ENCODE measurements at places on chromosomes 11 and 22.

GRCh38 chr11:128686745-128687177 is 7.1 kb upstream of the FLI1 start:
- DNase-seq = no peak

GRCh38 chr22:50118557-50119168 is 28.9 kb downstream of the MOV10L1 start:
- DNase-seq = peak; percentile 42

DNA sequence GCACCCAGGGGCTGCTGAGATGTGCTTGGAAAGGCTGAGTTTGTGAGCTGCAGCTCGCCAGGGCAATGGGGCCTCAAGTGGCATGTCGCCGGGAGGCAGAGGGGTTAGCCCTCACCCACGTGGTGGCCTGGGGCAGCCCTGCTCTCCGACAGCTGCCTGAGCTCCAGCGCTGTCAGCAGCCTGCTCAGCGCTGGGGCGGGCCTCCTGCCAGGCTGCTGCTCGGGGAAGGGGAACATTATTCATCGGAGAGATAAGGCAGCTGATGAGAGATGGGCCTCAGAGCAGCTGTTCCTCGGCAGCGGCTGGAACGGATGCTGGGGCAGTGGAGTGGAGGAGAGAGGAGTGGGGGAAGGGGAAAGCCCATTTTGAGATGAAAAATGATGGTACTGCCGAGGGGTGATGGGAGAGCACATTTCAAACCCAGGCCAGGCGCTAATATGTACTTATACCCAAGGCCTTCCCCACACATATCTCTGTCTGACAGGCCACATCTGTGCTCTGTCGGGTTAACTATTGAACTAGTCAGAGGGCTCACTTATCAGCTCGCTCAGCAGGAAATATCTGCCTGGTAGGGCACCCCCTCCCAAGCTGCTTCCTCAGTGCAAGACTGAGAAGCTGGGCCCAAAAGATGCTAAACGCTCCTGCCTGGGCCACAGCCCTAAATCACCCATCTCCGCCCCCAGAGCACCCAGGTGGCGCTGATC is 79.5 kb downstream of the TIMP3 start:
- no peak for DNase-seq

DNA sequence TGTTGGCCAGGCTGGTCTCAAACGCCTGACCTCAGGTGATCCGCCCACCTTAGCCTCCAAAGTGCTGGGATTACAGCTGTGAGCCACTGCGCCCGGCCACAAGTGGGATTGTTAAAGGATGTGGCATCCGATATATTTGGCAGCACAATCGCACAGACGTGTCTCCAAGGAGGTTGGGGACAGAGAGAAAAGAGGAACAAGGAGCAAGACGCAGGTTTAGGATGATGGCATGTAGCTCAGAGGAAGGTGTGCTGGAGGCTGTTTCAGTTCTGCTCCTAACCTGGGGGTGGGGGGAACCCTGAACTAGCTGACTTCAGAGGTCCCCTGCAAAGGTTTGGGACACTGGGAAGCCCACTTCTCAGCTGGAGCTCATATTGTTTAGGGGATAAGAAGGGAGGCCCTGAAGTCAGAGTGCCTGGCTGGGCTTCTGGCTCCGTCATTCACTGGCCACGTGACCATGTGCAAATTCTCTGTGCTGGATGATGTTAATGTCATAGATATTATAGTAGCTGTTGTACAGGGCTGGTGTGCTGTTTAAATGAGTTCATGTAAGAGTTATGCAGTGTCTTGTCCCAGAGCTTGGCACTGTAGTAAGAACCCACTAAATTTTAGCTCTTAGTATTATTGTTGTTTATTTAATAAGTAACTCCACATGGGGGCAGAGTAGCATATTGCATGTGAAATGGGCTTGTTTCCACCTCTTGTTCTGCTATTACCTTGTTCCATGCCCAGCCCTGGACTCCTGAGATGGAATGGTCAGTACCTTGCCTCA is 129.7 kb downstream of the ST3GAL4 start:
- DNase-seq = no peak

- peak; percentile 69 for DNase-seq
Measured at GRCh38 chr22:34414467-34415440, 494.5 kb upstream of the LARGE1 start.

- no peak for DNase-seq
Measured at GRCh38 chr11:67368621-67369020, 4.8 kb downstream of the CLCF1 start.

DNA sequence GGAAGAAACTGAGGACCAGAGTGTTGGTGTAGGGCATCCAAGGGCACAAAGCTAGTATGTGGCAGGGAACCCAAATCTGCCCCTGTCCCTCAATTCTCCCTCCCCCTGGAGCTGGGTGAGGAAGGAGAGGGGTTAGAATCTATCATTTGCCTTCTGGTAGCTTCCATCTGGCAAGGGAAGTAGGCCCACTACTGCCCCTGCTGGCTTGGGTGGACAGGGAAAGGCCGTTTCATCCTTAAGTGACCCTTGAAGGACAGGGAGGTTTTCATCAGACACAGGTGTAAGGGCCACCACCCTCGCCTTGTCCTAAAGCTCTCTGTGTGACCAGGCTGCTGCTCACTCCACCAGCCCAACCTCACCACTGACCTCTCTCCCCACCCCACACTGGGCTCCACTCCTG is 22.1 kb downstream of the NECTIN1 start:
- DNase-seq = no peak

- no peak for DNase-seq
Measured at GRCh38 chr22:42073621-42074041, 417 bp upstream of the PHETA2 start.

DNA sequence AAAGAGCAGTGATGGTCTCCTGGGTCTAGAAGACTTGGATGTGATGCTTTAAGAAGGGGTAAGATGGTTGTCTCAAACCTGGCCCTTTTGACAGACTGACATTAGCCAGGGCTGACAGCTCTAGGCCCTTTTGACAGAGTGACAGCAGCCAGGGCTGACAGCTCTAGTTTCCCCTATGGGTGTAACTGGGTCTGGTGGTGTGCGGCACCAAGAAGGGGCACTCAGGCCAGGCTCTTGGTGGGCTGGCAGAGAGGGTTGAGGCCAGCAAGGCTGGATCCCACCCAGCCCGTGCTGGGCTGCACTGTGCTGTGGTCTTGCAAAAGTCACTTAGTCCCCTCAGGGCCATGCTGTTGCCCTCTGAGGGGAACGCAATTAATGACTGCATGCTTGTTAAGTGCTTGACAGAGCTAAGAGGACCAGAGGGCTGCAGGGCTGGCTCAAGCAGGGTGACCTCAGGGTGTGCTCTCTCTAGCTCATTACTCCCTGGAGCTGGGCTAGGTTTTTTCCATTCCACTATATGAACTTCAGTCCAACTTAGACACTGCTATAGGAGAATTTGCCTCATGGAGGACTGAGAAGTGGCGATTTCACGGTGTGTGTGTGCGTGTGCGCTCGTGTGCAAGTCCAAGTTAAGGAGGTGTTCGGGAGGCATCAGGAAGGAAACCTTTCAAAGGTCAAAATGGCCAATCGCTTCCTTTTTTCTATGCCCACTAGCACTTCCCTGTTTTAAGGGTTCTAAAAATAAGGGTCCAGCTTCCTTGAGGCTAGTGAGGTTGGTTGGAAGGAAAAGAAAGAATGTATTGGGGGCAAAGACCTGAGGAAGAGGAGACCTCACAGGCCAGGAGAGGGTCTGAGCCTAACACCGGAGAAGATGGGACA is 4.4 kb downstream of the UBASH3B start:
- no peak for DNase-seq

DNA sequence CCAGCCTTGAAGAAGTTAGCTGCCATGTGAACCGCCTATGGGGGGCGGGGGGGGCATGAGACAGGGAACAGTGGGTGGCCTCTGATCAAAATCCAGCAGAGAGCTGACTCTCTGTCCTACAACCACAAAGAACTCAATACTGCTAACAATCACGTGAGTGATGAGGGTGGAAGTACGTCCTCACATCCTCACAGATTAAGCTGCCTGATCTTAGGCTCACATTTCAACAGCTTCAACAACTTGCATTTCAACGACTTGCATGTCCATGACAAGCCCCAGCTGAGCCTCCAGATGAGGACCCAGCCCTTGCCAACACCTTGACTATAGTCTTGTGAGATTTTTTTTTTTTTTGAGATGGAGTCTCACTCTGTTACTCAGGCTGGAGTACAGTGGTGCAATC is 51.6 kb downstream of the CLMP start:
- DNase-seq = no peak

DNA sequence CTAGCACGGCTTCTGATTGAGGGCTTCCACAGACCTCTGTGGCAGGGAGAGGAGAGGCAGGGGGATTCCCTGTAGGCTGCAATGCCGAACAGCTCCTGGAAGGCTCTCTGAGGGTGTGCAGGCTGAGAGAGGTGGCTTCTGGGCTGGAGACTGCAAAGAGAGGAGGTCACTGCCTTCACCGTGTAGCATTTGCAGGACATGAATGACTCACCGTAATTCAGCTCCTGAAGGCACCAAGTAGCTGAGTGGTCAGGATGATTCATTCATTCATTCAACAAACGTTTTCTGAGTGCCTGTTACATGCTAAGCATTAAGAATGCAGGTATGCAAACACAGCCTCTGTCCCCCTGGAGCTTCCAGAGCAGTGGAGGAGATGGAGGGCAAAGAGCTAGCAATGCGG is 18.0 kb upstream of the EIF3D start:
- DNase-seq = peak; percentile 93

GRCh38 chr11:64933213-64933934 is 2.3 kb downstream of the GPHA2 start:
- DNase-seq = no peak

- DNase-seq = peak; percentile 95
Measured at GRCh38 chr22:38981992-38982927, at the start of gene APOBEC3B. TSS of gene APOBEC3B (plus strand) at chr22:38982347. CDS start at chr22:38982454, 107 bp downstream.

DNA sequence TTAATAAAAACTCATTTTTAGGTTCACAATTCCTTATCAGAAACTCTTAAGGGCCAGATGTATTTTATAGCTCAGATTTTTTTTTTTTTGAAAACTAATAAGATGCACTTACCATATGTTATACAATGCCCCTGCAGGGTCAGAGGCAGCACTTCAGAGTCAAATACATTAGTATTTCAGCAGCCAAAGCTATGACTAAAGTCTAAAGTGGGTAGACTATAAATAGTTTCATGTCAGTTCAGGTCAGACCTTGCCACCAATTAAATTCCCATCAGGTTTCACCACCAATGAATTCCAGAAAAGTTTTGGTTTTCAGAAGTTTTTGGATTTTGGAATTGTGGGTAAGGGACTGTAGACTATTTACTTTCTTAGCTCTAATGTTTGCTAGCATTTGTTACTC is 75.9 kb downstream of the FAM83F start:
- no peak for DNase-seq

GRCh38 chr11:81496601-81497000 is 1237.1 kb downstream of the FAM181B start:
- DNase-seq = no peak

GRCh38 chr22:30328466-30329049 is 1.8 kb upstream of the TBC1D10A start:
- no peak for DNase-seq
